ENCODE measurements at places on chromosomes 2 and 18. TPM values are rescaled to one million over a fixed set of nuclear protein-coding genes. Genes with fewer than 3 reads are reported as not detected.

- DNase-seq: no peak
These were observed 374.8 kb upstream of the TRIB2 start for GRCh38 chr2:12341920-12342319.

DNA sequence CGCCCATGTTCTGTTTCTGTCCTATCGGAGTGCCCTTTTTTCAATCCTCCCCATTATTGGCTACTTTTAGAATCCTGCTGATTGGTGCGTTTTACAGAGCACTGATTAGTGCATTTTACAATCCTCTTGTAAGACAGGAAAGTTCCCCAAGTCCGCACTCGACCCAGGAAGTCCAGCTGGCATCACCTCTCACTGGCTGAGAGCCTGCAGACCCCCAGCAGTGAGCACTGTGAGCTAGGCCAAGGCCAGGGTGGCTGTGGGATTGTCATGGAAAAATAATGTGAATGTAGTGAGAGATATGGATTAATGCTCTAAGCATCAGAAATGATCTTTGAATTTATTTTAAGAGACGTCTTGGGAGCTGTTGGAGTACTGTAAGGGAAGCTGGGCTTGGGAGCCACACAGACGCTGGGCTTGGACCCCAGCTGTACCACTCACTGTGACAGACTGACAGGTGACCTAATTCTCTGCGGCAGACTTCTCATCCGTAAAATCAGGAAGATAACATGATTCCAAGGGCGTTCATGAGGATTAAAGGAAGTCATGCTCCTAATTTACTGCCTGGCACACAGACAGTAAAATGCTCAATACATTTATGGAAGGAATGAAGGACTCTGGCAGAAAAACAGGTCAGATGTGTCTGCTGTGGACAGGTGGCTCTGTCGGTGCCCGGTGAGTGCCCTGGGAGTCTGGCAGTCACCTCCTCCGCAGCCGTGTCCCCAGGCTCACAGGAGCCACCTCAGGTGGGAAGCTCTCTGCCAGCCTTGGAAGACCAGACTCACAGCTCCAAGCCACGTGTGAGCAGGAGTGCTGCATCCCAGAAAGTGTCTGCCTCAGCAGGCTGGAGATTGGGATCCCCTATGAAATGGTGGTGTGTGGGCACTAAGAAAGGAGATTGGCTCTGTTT is 105.5 kb downstream of the FAM168B start:
- no peak for DNase-seq

The DPP4 gene
- 15.4 TPM for total RNA-seq

The ETAA1 gene
- 8.6 TPM for total RNA-seq

DNA sequence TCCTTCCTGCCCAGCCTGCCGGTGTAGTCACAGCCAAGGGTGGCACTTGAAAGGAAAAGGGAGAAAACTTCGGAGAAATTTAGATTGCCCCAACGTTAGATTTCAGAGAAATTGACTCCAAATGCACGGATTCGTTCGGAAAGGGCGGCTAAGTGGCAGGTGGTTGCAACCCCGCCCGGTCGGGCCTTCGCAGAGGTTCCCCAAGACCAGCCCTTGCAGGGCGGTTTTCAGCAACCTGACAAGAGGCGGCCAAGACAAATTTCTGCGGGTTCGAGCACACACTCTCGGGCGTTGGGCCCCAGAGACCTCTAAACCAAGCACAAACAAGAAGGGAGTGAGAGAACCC is 4.8 kb downstream of the ONECUT2 start:
- DNase-seq: no peak

DNA sequence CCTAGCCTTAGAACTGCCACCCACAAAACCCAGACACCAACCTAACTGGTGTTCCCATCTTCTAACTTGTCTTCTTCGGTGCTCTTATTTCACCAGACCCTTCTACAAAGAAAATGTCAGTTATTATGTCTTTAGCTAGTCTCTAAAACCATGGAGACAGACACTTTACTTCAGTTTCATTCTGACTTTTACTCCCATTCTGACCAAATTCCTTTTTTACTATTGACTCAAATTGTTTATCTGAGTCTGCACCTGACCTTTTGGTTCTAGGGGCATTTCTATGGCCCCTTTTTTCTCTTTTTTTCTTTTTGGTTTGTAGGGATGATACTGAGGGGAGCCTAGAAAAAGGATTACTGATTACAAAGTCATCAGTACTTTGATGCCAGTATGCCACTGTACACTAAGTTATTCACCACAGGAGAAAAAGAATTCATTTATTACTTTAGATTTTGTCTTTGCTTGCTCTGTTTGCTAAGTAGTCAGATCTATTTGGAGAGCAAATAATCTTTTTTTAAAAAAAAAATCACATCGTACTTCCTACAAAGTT is 6.8 kb upstream of the SLC1A4 start:
- DNase-seq: no peak

The PROM2 gene
- total RNA-seq: 0.44 TPM

DNA sequence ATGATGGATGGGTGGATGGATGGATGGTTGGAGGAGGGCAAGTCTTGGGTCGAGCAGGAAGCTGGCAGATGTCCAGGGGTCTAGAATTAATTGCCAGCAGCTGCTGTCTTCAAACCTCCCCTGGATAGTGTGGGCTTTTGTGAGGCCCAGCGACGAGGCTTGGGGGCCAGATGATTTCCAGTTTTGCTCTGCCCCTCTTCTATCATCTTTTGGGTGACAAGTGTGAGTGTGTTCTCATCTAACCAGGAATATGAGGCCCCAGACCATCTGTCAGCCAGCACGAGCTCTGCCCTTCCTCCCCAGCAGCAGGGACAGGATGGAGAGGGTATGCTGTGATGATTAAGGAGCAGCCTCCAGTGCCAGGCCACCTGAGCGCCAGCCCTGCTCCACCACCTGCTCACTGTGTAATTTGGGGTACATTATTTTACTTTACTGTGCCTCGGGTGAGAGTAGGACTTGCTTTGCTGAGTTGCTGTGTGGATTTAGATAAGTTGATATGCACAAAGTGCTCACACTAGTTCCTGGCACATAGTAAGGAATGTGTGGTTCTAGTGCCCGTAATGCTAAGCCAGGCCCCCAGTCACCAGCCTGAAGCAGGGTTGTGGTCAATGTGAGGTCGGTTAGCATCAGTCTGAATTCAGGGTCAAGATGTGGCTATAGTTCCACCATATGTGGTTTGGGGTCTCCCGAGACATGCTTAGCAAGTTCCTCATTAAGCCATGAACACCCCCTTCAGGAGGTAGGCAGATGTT is 251.1 kb downstream of the CYP26B1 start:
- DNase-seq: no peak

The KIF1A gene
- not detected for total RNA-seq

The AQP12A gene
- total RNA-seq: not detected

The AOX1 gene
- total RNA-seq: not detected

The ANKRD30B gene
- total RNA-seq: not detected

The CDH7 gene
- not detected for total RNA-seq

- DNase-seq: no peak
These were observed 10.8 kb upstream of the RHBDD1 start for GRCh38 chr2:226825056-226825455.

The DSG1 gene
- total RNA-seq: not detected

- no peak for DNase-seq
These were observed 140.5 kb upstream of the PELI1 start for GRCh38 chr2:64284751-64285150.

DNA sequence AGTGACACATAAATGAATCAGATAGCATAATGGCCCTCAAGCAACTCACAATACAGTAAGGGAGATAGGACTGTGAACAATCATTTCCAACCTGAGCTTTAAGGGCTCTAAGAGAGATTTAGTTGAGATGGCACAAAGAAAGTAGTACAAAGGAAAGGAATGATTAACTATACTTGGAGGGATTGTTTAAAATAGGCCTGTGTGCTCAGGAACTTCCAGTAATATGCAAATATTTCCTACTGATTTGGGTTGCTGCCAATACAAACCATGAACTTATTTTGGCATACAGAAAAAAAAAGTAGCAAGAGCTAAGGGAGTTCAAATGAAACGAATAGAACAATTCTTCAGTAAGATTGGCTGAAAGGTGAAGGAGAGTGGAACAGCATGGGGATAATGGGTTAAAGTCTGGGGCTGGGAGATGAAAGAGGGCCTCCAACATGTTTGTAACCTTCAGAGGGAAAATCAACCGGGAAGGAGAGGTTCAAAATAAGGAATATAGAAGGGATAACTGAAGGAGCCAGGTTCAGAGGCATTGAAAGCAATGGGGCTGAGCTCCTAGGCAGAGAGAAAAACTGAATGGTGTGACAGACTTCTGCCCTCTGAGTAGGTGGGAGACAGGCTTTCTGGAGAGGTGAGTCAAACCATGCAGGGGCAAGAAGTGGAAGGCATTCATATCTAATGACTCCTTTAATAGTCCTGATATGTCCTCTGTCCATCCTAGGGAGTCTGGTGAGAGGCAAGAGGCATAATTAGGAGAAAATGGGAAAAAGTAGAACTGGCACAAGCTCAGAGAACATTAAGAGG is 83.5 kb downstream of the DNAH7 start:
- no peak for DNase-seq

The SULT6B1 gene
- total RNA-seq: not detected

DNA sequence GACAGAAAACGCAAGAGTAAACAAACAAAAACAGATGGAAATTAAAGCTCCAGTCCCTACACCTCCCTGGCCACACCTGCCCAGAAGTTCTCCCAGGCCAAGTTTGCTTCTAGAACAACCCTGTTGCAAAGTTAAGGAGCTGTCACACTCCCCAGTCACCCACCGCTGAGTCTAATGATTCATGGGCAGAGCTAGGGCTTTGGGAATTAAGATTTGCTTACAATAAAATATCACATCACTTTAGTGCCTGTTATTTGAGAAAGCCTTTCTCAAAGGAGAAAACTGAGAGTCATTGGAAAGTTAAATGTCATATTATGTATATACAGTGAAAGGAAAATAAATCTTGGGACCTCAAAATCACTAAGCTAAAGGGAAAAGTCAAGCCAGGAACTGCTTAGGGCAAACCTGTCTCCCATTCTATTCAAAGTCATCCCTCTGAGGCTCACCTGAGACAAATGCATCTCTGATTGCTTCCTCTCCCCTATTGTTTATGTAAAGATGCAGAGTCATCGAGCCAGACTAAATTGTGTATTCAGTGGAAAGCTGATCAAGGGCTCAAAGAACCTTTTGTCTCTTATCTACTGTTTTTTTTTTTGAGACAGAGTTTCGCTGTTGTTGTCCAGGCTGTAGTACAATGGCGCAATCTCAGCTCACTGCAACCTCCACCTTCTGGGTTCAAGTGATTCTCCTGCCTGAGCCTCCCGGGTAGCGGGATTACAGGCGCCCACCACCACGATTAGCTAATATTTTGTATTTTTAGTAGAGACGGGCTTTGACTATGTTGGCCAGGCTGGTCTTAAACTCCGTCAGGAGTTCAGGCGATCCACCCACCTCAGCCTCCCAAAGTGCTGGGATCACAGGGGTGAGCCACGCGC is 2.8 kb downstream of the CRYGB start:
- no peak for DNase-seq

The NTSR2 gene
- total RNA-seq: not detected

GRCh38 chr2:101234169-101234938 is 18.3 kb upstream of the CNOT11 start:
- DNase-seq: no peak

DNA sequence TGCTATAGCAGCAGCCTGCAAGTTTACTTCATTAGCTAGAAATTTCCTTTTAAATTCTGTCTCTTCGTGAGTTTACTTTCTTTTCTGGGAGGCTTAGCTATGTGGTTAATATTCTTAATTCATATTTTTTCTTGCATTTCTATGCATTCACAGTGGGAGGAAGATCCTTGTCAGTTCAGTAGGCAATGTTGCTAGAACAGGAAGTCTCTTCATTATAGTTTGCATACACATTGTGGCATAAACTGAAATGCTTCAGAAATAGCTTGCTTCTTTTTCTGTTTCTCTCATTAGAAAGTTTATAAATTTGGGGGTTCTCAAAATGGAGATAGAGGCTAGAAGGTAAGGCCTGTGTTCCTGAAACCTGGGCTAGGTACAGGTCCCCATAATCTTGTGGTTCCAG is 8.1 kb upstream of the ARHGAP15 start:
- no peak for DNase-seq

- no peak for DNase-seq
These were observed 63.7 kb upstream of the CYRIA start for GRCh38 chr2:16729335-16729734.

Data from CD8-positive, alpha-beta T cell (primary cell).